ENCODE measurements at places on chromosomes 11 and 22.

- DNase-seq, result no peak
These were observed 39.7 kb downstream of the ACAT1 start for GRCh38 chr11:108160970-108161566.

DNA sequence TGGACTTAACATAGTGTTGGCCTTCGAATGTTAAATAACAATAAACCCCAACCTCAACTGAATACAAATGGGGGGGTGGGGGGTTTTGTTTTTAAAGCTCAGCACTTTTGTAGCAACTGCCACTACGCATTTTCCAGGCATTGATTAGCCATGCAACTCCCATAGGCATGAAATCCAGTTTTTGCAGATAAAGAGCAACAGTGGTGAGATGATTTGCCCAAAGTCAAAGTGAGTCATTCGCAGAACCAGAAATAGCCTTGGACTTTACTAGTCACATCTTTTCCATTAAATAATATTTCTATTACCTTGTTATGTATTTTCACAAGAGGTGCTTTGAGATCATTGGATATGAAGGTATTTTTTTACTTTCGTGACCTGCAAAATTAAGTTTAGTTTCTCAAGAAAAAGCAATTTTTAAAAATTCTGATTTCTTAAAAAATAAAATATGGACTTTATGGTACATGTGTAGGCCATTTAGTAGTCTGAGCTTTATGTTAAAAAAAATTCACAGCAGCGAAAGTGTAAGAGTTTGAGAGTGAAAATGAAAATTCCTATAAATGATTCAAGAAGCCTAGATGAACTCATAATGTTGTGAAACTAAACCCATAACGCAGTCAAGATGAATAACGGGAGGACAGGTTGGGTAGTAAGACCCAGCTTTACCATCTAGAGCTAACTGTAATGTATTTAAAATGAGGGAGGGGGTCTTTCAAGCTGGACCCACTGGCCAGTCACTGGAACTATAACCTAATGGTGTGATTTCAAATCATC lies 1.9 kb upstream of the PHF21A start:
- DNase-seq, result no peak

- DNase-seq, result no peak
These were observed 386.2 kb downstream of the NTM start for GRCh38 chr11:131756479-131757110.

DNA sequence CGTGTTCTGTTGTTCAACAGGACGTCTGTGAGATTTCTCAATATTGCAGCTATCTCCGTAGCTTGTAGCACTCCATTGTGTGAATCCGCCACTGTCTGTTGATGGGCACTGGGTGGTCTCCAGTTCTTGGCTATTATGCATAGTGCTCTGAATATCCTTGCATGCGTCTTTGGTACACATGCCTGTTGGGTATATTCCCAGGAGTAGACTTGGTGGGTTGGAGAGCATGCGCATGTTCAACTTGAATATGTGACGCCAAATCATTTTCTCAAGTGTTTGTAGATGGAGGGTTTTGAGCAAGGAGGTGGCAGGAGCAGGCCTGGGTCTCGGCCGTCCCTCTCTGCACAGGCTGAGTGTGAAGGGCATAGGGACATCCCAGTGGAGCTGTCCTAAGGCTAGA lies 24.8 kb upstream of the TSKU start:
- DNase-seq, result no peak

- no peak for DNase-seq
These were observed 92.2 kb downstream of the C11orf91 start for GRCh38 chr11:33608386-33608785.

GRCh38 chr11:111833524-111833923 lies 37.9 kb downstream of the ALG9 start:
- DNase-seq, result no peak

DNA sequence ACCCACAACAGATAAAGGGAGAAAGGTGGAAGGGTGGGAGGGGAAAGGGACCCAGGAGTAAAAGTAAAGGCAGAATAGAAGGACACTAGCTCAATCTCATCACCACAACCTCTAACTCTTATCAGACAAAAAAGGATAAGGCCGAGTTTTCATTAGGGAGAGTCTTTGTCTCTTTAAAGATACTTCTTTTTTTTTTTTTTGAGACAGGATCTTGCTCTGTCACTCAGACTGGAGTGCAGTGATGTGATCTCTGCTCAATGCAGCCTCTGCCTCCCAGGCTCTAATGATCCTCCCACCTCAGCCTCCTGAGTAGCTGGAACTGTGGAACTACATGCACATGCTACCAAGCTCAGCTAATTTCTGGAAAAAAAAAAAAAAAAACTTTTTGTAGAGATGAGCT lies 85.6 kb upstream of the CHRM4 start:
- no peak for DNase-seq

DNA sequence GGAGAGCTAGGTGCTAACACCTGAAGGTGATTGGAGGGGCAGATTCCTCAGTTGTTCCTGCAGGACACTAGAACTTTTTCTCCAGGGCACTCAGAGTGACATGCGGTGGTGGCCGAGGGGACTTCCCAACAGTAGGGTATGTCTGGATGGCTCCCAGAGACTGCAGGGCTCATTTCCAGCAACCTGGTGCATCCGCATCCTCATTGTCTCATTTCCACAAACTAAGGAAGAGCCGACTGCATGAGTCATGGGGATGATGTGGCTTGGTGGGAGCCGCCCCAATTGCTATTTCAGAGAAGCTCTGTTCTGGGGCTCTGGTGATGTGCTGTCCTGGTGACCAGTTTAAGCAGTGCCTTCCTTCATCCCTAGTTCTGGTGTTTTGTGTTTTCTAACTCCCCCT lies 2.8 kb upstream of the ROBO4 start:
- DNase-seq, result no peak

DNA sequence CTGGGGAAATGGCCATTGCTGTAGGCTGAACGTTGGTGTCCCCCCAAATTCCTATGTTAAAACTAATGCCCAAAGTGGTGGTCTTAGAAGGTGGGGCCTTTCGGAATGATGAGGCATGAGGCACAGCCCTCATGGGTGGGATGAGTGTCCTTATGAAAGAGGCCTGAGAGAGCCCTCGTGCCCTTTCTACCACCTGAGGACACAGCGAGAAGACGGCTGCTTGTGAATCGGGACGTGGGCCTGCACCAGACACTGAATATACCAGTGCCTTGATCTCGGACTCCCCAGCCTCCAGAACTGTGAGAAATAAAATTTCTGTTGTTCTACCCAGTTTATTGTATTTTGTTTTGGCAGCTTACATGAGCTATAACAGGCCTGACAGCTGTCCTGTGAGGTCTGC lies 162.9 kb upstream of the B3GAT1 start:
- DNase-seq, result no peak

GRCh38 chr22:45548247-45548840 lies 45.7 kb downstream of the FBLN1 start:
- DNase-seq, result no peak

DNA sequence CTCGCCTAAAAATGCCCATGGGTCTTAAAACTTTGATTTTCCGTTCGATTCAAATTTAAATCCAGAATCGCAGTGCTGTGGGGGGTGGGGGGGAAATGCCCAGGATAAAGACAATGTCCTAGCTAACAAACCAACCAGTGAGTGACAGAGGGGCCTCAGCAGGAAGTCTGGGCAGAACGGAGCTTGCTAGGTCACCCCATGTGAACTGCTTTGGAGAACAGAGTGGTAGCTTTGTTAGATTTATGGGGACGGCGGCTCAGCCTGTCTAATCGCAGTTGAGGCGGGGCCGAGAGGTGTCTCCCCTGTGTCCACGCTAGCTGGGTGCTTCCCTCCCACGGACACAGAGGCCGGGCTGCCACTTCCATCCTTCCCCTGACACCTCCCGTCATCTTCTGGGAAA lies 243.9 kb downstream of the CTTN start:
- DNase-seq, result no peak

Data from stimulated activated CD4-positive, alpha-beta T cell treated with anti-CD3 and anti-CD28 coated beads, TNF-alpha, amount 100 ng/mL, for 4 hours (primary cell).